CD8-positive, alpha-beta T cell (primary cell): ENCODE measurements at places on chromosomes 5 and 9.

DNA sequence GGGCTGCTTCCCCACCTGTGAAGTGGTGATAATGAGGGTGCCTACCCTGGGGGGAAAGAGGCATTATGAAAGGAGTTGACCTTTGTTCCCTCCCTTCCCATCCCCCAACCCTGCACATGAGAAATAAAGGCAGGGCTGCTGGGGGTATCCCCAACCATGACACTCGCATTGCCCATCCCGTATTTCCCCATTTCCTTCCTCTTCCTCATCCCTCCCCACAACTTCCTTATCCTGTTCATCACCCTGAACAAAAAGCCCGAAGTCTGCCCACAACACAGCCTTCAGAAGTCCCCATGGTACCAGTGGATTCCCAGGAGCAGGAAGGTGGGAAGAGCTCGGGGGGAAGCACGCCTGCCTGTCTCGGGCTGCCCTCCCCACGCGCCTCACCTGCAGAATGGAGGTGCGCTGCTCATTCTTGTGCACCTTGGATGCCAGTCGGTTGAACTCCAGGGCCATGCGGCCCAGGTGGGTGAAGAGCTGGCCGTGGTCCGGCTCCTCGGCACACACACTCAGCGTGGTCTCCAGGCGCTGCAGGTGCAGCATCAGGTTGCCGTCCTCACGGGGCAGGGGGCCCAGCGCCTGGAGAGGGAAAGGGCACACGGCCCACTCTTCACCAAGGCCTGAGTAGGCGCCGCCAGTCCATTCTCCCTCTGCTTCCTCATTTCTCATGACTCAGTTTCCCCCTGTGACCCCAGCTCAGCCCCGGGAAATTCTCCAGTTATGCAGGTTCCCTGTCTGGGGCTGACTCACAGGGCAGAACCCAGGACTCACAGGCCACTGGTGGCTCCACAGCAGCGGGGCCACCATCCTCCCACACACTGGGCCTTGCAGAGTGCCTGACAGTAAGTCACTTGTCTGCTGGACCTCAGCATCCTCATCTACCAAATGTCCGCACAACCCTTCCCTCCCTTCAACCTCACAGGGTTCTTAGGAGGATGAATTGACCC lies 24.2 kb downstream of the TNIP1 start:
- no peak for DNase-seq

DNA sequence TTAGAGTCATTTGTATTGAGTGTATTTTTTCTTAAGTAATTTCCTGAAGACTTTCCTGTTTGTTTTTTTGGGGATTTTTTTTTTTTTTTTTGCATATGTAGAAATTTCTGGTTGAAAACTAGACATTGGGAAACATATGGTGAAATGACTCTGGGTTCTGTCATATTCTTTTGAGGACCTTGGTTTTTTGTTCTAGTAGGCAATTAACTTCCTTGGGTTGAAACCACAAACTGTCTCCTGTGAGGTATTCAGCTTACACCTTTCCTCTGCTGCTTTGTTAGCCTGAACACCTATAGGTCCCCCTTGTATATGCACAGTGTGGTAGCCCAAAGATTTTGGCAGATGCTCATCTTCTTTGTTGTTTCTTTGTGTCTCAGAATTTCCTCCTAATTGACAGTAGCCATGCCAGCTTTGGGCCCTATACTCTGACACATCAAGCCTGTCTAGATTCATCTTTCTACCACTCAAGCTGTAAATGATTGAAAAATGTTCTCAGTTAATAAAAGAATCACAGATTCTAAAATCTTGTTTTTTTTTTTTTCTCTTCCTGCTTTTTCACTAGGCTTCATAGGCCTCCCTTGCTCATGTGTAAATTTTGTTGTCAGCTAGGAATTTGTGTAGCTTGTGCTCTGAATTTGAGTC lies 140.6 kb downstream of the COMMD10 start:
- no peak for DNase-seq

- no peak for DNase-seq
Observed at GRCh38 chr5:21807953-21808352, 1045.2 kb downstream of the CDH12 start.

DNA sequence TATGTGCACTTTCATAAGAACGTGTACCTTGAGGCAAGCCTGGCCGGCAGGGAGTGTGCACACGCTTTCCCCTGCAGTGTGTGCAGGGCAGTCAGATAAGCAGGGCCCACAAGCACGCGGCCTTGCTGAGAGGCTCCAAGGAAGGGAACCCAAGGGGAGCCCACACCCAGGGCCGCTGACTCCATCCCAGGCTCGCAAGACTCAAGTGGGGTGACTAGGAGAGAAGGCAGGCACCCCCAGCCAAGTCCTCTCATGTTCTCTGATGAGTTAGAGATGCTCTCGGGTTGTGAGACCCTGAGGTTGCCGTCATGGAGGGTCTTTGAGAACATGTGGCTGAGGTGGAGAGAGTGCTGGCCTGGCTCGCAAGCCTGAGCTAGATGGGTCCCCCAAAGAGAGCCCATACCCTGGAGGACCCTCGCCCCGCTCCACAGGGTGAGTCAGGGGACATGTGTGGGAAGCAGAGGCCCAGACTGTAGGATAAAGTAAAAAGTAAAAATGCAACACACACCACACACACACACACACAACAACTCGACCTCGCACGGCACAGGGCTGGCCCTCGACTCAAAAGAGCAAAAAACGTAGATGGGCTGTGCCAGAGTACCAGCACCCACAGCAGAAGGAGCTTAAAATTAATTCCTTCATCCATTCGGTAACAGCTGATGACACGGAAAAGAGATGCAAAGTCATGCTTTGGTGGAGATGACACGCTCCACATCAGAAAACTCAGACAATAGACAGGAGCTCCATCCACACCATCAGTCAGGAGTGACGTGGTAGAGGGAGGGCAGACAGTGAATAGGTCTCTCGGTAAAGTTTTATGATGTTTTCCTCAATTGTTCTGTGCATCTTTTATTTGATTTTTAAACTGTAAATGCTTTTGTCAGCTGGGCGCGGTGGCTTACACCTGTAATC lies 54.8 kb upstream of the NKD2 start:
- DNase-seq = no peak

- peak; percentile 34 for DNase-seq
Observed at GRCh38 chr5:98768160-98768959, 5.1 kb upstream of the RGMB start.

GRCh38 chr5:141479776-141480175 lies 4.0 kb downstream of the PCDHGC3 start:
- no peak for DNase-seq

DNA sequence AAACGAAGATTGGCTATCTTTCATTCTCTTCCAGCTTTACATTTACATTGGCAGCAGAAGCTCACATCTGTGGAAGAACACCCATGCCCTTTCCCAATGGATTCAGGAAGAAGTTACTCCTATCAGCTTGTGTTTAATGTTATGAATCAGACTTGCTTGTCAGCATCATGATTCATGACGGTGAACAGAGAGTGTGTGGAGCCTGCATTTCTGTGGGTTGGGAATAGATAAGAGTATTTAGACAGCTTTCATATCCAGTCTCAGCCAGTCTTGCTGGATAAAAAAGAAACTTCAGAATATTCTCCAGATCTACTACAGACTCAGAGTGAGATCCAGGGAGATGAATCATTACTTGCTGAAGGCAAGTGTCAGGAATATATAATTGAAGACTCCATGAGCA lies 812.9 kb upstream of the ZNF608 start:
- no peak for DNase-seq

- DNase-seq = no peak
Observed at GRCh38 chr5:57862942-57863341, 380.3 kb upstream of the ACTBL2 start.

- no peak for DNase-seq
Observed at GRCh38 chr5:131142970-131143617, 22.0 kb downstream of the HINT1 start.

DNA sequence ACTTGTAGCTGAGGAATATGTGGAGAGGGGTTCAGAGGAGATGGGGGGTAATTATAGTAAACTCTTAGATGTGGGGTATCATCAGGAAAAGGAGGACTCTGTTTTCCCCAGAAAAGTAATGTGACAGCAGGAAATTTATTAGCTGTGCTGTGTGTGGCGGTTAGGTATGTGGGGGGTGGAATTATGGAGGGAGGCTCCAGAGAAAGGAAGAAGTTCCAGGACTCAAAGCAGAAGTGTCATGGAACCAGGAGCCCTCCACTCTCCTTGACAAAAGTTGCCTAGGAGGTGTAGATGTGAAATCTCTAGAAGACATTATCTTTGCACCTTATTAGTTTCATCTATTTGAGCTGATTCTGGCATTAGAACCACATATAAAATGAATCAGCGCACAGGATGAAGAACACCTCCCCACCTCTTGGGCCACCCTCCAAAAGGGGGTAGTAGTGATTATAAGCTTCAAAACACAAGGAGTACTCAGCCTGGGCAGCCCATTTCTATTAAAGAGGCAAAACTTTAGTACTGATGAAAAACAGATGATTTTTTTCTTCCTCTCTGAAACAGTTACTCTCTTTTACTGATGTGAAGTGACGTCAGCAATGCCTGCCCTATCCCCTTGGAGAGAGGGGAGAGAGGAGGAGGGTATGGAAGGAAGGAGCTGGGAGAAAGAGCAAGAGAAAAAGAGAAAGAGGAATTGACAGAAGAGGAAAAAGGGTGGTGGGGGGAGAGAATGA lies 18.2 kb downstream of the NR2F1 start:
- no peak for DNase-seq

DNA sequence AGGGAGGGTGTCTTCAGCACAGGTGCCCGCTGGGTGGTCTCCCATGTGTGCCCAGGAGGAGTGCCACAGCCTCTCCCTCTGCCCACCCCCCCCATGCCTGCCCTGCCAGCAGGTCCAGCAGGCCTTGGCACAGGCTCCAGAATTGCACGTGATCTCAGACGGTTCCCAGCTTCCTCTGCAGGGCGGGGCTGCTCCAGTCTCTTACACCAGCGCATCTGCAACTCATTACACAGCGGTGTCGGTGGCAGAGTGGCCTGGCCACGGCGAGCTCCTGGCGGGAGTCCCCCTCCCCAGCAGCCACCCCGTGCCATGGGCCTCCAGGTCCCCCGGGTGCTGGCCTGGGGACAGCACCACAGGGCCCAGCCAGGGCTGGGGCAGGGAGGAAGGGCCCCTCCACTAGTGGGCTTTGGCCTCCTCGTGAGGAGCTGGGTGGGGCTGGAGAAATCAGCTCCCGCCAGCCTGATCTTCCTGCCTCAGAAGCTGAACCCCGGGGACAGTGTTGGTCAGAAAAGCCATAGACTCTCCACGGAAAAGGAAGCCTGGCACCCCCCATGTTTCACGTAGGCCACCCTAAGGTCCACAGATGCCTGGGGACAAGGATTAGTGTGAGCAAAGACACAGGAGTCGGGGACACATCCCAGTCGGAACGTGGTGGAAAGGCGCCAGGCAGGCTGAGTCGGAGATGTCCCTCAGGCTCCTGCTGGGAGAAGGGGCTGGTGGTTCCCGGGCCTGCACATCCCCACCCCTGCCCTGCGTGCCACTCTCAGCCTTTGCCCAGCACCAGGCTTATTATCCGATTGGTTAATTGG lies 40.2 kb downstream of the RXRA start:
- peak; percentile 34 for DNase-seq

DNA sequence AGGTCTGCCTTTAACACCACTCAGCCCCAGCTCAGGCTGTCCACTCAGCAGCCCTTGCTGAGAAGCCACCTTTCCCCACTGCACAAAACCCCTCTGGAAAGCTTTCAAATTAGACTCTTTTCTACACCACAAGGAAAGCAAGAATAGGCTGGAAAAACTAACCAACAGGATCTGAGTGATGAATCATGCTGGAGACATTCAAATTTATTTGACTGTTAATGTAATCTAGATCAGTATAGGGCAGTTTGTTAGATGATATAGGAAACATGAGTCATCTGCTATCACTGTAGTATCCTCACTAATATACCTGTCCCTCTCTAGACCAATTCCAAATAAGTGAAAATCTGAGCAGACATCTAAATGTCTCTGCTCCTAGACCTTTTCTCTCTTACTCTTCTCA lies 127.8 kb upstream of the PAM start:
- no peak for DNase-seq

- no peak for DNase-seq
Observed at GRCh38 chr5:103254921-103255320, 3.6 kb upstream of the MACIR start.

DNA sequence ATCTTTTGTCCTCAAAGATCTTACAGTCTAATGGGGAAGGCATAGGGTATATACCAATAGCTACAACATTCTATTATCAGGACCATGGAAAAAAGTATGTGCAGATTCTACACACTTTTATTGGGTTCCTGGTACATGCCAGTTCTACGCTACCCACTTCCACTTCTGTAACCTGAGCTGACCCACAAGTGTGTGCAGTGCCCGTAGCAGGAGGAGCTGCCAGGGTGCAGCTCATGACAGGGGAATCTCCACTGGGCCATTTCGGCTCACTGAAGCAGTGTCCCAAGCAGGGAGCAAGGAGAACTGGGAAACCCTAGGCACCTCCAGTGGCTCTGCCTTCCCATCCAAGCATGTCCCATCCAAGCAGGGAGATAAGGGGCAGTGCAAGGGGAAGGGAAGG lies 60.4 kb downstream of the FOXI1 start:
- no peak for DNase-seq

GRCh38 chr5:107997338-107997980 lies 326.7 kb upstream of the EFNA5 start:
- DNase-seq = no peak

DNA sequence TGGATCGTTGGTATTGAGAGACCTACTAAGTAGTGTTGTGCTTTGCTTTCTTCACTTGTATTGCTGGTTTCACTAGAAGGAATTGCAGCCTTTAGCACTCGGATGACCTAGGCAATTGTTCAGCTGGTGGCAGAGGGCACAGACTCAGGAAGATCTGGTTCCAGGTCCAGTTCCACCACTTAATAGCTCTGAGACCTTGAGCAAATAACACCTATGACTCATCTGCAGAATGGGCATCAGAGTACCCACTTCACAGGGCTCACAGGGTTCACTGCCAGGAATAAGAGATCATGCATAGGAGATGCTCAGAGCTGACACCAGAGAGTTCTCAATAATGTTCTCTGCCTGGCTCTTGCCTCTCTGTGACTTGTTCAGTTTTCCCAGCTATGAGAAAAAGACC lies 133.6 kb downstream of the SIL1 start:
- DNase-seq = no peak

GRCh38 chr5:126339215-126339805 lies 83.9 kb upstream of the GRAMD2B start:
- peak; percentile 53 for DNase-seq

- no peak for DNase-seq
Observed at GRCh38 chr9:1386420-1386819, 336.3 kb downstream of the DMRT2 start.

DNA sequence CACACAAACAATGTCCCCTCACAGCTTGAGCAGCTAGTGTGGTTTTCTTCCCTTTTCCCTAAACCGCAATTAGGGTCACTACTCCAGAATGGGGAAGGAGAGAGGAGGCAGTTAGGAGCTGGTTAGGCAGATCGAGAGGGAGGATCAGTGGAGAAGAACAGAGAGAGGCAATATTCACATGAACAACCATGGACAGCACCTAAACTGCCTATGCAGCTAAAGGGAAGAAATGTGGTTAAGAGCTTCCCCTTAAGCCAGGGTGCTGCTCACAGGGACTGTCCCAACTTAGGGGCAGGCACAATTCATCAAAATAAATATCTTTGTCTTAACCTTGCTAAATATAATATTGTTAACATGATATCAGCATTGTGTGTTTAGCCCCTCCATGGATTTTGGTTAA lies 359.3 kb upstream of the CDH18 start:
- no peak for DNase-seq
